ENCODE measurements at places on chromosomes 4 and X.

- no peak for DNase-seq
Measured at GRCh38 chrX:54223581-54223980, 40.5 kb upstream of the FAM120C start.

DNA sequence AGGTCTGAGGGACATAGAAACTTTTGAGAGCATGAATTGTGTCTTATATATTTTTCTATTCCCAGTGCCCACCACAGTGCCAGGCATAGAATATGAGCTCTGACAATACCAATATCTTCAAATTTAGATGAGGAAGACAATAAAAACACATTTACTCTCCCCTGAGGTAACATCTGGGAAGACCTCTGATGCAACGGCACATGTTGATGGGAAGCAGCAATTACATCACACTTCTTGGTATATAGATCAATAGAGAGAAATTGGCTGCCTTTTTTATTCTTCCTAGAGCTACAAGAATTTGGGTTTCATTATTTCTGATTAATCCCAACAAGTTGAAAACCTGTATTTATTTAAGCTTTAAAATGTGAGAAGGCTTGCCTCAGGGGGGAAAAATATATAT is 67.4 kb upstream of the SMAD1 start:
- no peak for DNase-seq

DNA sequence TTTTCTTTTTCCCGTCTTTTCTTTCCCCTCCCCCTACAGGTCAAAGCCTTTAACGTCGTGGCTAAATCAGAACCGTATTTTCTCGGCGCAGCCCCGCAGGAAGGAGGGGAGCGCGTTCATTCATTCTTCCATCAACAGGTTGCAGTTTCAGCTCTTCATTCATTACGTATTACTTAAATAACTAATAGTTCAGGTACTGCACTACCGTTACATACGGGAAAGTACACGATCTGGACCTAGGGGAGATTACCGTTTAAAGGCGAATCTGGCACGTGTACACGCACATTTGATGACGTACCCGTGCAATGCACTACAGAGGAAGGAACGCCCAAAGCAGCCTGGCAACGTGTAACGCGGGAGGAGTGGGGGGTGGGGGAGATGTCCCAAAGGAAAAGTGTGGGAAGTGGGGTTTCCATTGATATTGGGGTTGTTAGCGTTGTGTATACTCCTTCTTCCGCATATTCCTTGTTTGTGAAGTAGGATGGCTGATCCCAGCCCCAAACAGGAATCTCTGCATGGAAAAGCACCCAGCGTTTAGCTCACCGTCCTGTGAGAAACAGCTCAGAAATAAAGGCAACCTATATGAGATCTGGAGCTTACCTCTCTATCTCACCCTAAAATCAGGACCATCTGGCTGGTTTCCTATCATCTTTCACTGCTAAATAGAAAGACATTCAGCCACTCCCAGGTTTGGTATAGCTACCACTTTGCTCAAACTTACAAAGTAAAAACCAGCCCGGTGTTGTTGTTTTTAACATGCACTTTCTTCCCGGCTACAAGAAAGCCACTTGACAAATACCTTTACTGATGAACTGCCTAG is 585 bp upstream of the SEC24D start:
- DNase-seq, result peak; percentile 44

DNA sequence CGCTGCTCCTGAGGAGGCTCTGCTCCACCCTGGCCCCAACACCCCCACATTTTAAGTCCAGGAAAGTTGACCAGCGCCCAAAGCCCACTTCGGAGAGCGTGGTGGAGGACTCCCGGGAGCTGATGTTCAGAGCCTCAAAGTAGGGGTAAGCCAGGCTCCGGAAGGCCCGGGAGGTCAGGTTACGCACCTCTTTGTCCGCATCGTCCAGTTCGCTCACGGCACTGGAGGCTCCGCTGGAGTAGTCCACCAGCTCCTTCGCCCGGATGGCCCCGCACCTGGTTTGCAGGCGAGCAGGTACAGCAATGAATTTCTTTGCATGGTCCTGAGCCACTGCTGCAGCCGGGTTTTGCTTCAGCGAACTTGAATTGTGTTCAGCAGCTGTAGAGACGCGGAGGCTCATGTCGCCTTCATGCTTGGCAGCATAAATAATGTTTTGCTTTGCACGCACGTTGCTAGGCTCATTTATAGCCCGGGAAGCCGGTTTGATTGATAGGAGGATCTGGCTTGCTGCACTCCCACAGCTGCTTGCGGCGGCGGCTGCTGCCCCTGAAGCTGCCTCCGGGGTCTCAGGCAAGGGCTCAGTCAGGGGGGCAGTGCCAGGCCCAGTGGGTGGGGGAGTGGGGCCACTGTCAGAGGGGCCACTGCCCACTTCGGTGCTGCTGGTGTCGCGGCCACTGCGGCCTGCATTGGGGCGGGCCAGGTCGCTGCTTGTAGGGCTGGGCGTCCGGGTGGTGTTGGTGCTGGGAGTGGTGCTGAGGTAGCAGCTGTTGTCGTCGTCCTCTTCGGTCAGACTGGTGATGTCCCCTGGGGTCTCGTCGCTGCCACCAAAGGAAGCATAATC is 4.8 kb downstream of the C4orf54 start:
- DNase-seq, result no peak

DNA sequence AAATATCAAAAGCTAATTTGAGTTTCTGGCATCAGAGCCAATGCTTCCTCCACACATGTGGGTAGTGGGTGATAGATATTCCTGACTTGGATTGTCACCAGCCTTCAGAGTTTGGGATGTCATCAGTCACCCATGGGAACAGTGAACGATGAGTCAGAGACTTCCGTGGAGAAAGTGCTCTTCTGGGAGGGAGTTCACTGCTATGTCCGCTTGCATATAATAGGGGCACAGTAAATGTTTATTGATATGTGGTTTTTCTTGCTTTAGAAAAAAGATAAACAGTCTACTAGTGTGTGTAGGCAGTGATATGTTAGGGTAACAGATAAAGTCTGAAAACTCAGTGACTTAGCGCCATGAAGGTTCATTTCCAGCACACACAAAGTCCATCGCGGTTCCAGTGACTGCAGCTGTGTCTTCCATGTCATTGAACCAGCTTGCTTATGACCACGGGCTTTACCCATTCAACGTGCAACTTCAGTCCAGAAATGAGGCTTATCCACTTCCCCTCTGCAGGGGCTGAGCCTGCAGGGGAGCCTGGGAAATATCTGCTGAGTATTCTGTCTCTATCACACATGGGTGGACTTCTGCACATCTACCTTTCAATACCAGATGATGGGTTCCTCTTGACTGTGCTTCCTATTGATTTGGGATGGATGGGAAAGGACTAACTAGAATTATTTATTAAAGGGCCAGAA is 87.7 kb upstream of the WWC2 start:
- DNase-seq, result no peak

DNA sequence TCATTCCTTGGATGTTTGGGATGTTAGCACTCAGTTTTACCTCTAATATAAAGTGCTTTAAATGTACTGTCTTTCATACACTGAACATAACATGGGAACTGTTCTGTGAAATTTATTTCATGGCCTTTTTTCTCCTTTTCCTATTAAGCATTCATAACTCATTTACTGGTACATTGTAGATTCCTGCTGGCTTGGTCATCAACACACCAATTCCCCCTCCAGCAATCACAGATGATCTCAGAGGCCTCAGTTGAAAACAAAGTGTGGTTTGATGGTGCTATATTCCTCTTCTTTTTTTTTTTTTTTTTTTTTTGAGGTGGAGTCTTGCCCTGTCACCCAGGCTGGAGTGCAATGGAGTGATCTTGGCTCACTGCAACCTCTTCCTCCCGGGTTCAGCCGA is 61.9 kb upstream of the FAM47B start:
- DNase-seq, result no peak

GRCh38 chrX:67104982-67105757 is 438.7 kb upstream of the AR start:
- no peak for DNase-seq

- no peak for DNase-seq
Measured at GRCh38 chr4:150746156-150746555, 164.2 kb downstream of the MAB21L2 start.

DNA sequence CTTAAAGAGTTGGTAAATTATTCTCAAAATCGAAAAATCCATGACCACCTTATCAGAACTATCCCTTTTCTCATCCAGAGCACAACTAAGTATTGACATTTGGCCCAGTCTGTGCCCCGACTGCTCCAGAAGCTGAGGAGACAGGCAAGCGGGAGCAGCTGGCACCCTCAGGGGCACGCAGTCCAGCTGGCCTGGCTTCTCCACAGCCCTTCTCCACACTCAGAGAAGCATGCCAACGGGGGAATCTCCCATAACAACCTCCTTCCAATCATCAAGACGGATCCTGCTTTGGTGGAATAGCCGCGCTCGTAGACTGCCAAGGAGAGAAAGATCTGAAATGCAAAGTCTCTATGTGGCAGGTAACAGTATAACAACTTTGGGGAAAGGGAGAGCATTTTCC is 85.4 kb downstream of the AFAP1 start:
- no peak for DNase-seq

DNA sequence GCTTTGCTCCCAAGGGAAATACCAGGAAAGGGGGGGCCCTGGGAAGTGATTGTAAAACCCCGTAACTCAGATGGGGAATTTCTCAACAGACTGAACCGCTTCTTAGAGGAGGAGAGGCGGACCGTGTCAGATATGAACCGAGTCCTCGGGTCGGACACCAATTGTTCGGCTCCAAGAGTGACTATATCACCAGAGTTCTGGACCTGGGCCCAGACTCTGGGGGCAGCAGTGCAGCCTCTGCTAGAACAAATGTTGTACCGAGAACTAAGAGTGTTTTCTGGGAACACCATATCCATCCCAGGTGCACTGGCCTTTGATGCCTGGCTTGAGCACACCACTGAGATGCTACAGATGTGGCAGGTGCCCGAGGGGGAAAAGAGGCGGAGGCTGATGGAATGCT is 1.0 kb downstream of the PNMA3 start:
- no peak for DNase-seq

GRCh38 chrX:38106991-38107655 is 100.8 kb downstream of the SYTL5 start:
- no peak for DNase-seq

DNA sequence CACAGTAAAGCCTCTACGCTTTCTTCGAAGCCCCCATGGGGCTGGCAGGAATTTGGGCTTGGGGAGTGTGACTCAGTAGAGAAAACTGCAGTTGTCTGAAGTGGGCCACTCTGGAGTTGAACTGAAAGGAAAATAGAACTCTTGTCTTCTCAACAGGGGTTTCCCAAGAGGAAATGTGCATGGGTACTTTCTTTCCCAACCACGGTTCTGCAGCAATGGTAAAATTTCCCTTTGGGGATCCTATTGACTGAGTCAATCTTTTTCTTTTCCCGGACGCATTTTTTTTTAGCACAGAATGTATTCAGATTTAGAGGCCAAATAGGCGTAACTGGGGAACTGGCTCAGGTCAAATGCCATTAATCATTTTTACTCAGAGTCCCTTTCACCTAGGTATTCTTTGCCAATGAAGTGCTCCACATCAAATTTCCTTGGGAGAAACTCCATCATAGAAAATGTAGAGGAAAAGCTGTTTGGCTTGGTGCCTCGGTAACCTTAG is 269.3 kb downstream of the STIM2 start:
- DNase-seq, result no peak

- DNase-seq, result peak; percentile 32
Measured at GRCh38 chrX:124217304-124218251, 114.9 kb upstream of the TEX13D start.

GRCh38 chrX:17359500-17359899 is 15.5 kb upstream of the NHS start:
- DNase-seq, result no peak

GRCh38 chr4:122364700-122365404 is 14.0 kb upstream of the ADAD1 start:
- no peak for DNase-seq

DNA sequence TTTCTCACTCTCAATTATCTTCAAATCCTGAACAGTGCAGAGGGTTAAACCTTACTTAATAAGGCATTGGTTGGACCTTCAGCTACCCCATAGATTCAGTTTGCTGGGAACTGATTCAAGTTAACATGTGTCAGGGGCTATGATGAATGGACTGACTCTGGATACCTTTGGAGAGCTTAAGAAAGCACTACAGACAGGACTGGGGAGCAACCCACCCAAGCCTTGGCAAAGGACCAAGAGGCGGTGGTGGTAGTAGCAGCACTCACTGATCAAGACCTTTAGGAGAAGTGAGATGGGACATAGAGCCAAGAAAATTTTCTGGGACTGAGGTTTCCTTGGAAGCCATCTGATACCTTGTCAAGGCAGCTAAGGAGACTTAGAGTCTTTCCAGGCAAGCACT is 43.0 kb upstream of the TAPT1 start:
- DNase-seq, result no peak

DNA sequence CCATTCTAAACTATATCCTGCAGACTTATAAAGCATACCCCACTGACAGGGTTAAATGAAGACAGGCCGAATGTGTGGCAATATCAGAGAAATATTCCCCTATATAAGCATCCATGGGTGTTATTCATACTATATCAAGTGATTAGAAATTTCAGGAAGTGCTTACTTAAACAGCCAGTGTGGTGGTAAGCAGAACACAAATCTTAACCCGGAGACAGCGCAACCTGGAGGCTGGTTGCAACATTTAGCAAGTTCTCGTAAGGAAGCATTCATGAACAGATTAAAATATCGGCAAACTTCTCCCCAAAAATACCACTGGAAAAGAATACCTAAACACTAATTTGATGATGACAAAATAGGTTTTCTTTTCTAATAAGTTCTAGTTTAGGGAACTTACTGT is 261.2 kb downstream of the CBLL2 start:
- no peak for DNase-seq

DNA sequence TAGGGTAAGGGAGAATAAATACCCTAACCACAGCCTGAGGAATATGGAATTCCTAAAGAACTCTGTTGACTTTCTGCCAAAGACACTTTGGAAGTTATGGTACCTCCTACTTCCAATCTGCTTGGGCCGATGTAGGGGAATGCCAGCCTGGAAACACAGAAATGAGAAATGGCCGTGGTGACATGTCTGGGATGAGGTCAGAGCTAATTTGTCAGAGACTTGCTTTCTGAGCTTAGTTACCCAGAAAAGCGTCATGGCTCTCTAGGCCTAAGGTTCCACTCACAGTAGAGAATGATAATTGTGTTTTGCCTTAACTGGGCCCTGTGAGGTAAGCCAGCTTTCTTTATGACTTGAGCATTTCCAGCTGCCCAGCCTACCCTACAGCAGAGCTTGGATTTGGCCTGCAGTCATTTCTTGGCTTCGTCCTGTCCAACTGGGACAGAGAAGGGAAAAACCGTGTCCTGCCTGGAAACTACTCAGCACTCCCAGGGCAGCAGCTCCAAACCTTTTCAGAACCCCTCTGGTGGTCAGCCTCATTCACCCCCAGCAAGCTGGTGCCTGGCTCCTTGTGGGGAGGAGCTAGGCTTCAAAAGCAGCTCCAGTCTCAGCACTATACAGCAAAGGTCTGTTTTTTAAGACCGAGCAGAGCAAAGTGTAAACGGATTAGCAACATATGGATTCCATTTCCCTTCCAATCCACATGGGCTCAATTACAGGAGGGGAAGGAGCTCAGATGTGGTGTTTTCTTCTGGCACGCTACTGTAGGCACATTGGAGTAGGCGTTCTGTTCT is 92.3 kb downstream of the RLIM start:
- DNase-seq, result no peak
